ENCODE measurements at places on chromosomes 7 and 10. TPM values are rescaled to one million over a fixed set of nuclear protein-coding genes. Genes with fewer than 3 reads are reported as not detected.

The KCNH2 gene
- total RNA-seq: 0.11 TPM

The HMX2 gene
- total RNA-seq: not detected

The FGL2 gene
- 2.2 TPM for total RNA-seq

The ADAP1 gene
- total RNA-seq: 67.7 TPM

- no peak for DNase-seq
These were observed 155.7 kb downstream of the EBF3 start for GRCh38 chr10:129808092-129808983.

- DNase-seq: no peak
These were observed 34.9 kb downstream of the BAIAP2L1 start for GRCh38 chr7:98365863-98366561.

GRCh38 chr10:71921324-71922027, 42.7 kb upstream of the CHST3 start:
- DNase-seq: no peak

GRCh38 chr7:146741911-146742310, 625.3 kb downstream of the CNTNAP2 start:
- DNase-seq: no peak

DNA sequence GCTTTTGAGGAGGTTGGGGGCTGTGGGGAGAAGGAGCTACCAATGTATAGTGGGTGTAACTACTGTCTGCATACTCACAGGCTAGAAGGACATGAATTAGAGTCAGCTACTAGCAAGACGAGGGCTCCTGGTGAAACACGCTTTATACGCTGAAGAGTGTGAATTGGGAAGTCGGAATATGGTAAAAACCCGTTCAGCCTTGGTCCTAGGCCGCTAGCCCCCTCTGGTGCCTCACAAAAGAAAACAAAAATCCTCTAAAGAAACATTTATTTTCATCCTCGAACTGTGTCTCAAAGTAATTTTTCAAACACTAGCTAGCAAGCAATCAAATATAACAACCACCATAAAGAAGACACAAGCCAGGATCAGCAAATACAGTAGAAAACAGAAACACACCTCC, 338.1 kb upstream of the SEMA3C start:
- DNase-seq: no peak

- DNase-seq: no peak
These were observed 178.8 kb downstream of the ADAM12 start for GRCh38 chr10:126209451-126209850.

DNA sequence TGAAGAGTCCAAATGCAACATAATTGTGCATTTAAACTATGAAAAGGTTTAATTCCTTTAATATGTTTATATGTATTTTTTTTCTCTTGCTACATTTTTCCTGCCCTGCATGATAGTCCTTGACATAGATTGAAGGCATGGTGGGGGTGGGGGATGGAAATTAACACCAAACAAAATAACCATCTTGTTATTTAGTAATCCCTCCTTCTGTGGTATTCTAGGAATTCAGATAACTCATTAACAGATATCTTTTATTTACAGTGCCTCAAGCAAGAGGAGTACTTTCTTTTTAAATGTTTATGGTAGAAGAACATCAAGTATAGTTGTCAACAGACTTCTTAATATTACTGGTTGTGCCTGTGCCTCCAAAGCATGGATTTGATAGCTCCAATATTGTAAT, 337.6 kb upstream of the SEMA3A start:
- DNase-seq: no peak
